Immature natural killer cell (primary cell): ENCODE measurements at places on chromosomes 1 and 21. TPM values are rescaled to one million over a fixed set of nuclear protein-coding genes. Genes with fewer than 3 reads are reported as not detected.

Gene S100A2
- not detected for polyA plus RNA-seq

Gene ACKR1
- polyA plus RNA-seq = not detected

Gene SYDE2
- 0.12 TPM for polyA plus RNA-seq

Gene TMEM222
- 56.0 TPM for polyA plus RNA-seq

GRCh38 chr1:237261198-237261597, 219.2 kb downstream of the RYR2 start:
- no peak overlapping the region for H3K4me3 ChIP-seq
- peaks cover 2% of the 10 kb centered on the region for H3K27me3 ChIP-seq
- DNase-seq = no peak

GRCh38 chr1:43235451-43236121, 34.2 kb upstream of the TMEM125 start:
- H3K4me3 ChIP-seq = no peak overlapping the region
- H3K36me3 ChIP-seq = no peaks in the 10 kb centered on the region
- no peak for DNase-seq
- H3K4me1 ChIP-seq = no peaks in the 10 kb centered on the region
- no peak overlapping the region for H3K27ac ChIP-seq

DNA sequence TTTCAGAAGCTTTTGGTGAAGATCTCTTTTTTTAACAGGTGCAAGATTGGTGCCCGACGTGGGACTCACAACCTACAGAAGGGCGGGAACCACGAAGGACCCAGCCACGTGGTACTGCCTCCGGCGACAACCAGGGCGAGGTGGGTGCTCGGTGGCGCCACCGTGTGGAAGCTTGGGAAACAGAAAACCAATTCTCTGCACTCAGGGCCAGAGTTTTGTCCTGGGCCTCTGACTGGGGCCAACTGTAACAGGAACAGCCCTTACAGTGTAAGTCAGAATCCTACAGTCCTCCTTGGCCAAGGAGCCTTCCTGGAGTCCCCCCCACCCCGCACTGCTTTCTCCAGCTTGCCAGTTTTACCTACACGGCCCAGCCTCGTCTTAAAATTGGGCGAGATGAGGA, 11.6 kb upstream of the S100A7A start:
- DNase-seq = peak; percentile 20
- peaks cover 2% of the 10 kb centered on the region for H3K4me1 ChIP-seq
- H3K36me3 ChIP-seq = no peaks in the 10 kb centered on the region
- H3K27me3 ChIP-seq = peaks cover 17% of the 10 kb centered on the region
- H3K27ac ChIP-seq = no peak overlapping the region

DNA sequence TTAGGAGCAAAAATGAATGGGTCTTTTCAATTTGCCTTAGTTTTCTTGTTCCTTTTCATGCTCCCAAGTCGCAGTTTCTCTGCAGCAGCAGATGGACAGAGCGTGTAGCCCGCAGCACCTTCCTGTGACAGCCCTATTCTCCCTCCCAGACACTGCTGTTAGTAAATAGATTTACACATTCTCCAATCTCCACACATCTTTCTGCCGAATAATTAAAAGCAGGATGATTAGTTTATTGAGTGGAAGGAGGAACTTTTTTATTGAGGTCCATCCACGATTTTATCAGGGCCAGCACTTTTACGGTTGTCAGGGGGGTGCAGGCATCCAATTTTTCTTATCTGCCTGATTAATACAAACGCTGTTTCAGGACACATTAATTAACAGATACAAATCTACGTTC, 98.2 kb upstream of the USH2A start:
- no peak overlapping the region for H3K4me3 ChIP-seq
- no peaks in the 10 kb centered on the region for H3K4me1 ChIP-seq
- H3K27me3 ChIP-seq = peaks cover 2% of the 10 kb centered on the region
- H3K36me3 ChIP-seq = no peaks in the 10 kb centered on the region

DNA sequence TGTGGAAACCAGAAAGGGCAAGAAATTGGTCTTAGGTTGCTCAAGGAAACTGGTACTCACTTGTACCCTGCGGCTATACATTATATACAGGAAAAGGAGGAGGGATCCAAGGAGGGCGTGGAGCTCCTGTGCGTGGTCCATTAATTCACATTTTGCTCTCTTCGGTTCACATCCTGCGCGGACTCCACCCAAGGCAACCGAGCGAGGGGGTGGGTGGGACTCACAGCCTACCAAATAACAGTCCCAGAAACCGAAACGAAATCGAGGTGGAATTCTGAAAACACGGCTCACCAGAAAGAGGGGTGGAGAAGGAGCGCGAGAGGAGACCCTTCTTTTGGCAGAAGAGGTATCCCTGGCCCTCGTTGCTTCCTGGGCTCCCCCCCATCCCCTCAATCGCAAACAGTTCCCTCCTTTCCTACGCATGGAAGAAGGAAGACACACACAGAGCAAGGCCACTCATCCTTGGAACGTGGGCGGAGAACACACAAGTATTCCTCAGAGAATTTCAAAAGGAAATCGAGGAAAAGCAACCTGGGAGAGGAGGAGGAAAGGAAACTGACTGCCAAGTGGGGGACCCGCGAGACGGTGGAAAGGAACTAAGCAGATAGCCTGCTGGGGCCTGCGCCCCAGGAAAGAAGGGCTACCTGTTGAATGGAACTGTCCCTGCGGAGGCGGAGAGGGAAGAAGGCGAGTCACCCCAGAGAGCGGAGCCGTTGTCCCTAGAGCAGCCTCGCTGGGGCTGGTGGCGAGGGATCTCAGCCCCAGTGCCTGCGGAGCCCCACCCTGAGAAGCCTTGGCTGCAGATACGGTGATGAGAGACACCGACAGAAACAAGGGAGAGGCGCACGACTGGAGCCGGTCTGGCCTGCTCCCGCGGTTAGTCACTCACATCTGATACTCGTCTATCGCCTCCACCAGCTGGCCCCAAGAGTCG, 705 bp downstream of the AIDA start:
- peak overlapping the region; percentile 98 for H3K27ac ChIP-seq
- peaks cover 11% of the 10 kb centered on the region for H3K27me3 ChIP-seq
- peak overlapping the region; percentile 100 for H3K4me3 ChIP-seq
- H3K36me3 ChIP-seq = peaks cover 4% of the 10 kb centered on the region

DNA sequence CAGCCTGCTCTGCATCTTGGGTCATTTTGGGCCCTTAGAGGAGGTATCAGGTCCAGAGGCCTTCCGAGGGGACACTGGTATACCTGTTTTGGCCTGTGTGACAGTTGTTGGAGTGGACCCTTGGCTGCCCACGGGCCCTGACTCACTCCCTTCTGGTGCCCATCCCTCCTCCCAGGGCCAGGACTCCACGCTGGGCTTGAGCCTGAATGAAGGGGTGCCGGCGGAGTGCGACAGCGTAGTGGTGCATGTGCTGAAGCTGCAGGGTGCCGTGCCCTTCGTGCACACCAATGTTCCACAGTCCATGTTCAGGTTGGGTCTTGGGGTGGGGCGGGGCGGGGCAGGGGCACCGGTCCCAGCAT, 11.1 kb downstream of the FAAH start:
- H3K36me3 ChIP-seq = no peaks in the 10 kb centered on the region
- H3K4me1 ChIP-seq = peaks cover 15% of the 10 kb centered on the region
- H3K27ac ChIP-seq = no peak overlapping the region
- H3K27me3 ChIP-seq = peaks cover 2% of the 10 kb centered on the region
- no peak for DNase-seq

DNA sequence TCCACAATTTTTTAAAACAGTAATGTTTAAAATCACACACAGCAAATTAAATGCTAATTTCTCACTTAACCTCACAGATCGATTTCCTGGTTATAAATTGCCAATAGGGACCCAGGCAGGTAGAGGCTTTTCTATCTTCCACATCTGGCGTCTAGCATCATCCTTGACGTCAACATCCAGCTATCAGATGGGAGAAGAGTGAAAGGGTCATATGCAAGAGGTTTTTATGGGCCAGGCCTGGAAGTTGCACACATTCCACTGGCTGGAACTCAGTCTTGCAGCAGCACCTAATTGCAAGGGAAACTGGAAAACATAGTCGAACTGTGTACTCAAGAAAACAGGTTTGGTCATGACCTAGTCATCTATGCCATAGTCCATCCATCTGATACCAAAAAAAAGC, 6.0 kb upstream of the EEIG2 start:
- H3K27me3 ChIP-seq = no peaks in the 10 kb centered on the region
- H3K36me3 ChIP-seq = no peaks in the 10 kb centered on the region
- no peak for DNase-seq
- H3K4me1 ChIP-seq = peaks cover 2% of the 10 kb centered on the region
- H3K4me3 ChIP-seq = no peak overlapping the region
- H3K27ac ChIP-seq = no peak overlapping the region

- no peaks in the 10 kb centered on the region for H3K4me1 ChIP-seq
- no peak for DNase-seq
- H3K4me3 ChIP-seq = no peak overlapping the region
- H3K36me3 ChIP-seq = no peaks in the 10 kb centered on the region
These were observed 154.9 kb downstream of the CRB1 start for GRCh38 chr1:197422993-197423392.

- H3K27ac ChIP-seq = no peak overlapping the region
- no peaks in the 10 kb centered on the region for H3K36me3 ChIP-seq
- no peak overlapping the region for H3K4me3 ChIP-seq
- no peaks in the 10 kb centered on the region for H3K27me3 ChIP-seq
- DNase-seq = no peak
These were observed 33.4 kb downstream of the HMCN1 start for GRCh38 chr1:185767508-185768120.

DNA sequence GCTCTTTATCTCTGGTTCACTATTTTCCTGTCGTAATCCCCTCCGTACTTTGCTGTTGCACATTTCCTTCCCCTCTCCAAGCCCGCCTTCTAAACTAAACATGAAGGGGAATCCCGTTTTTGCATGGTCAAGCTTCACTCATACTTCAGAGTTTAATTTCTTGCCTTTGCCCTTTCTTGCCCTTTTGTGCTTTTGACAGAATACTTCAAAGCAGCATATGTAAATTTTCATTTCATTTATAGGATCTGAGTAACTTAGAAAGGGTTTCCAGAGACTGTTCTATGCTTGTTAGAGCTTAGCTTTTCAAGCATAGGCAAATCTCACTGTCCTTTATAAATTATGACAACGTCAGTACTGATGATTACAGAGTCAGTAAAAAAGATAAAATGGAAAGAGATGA, 27.7 kb downstream of the SPATA45 start:
- H3K4me1 ChIP-seq = peaks cover 6% of the 10 kb centered on the region
- H3K4me3 ChIP-seq = no peak overlapping the region
- no peak for DNase-seq
- peaks cover 10% of the 10 kb centered on the region for H3K36me3 ChIP-seq
- H3K27me3 ChIP-seq = peaks cover 7% of the 10 kb centered on the region
- no peak overlapping the region for H3K27ac ChIP-seq

GRCh38 chr1:237998581-237998980, 107.9 kb upstream of the ZP4 start:
- H3K4me1 ChIP-seq = no peaks in the 10 kb centered on the region
- H3K27me3 ChIP-seq = no peaks in the 10 kb centered on the region
- H3K36me3 ChIP-seq = no peaks in the 10 kb centered on the region
- H3K4me3 ChIP-seq = no peak overlapping the region
- no peak for DNase-seq

- H3K27ac ChIP-seq = no peak overlapping the region
- no peak for DNase-seq
- H3K36me3 ChIP-seq = no peaks in the 10 kb centered on the region
These were observed 74.3 kb upstream of the PAX7 start for GRCh38 chr1:18556364-18556763.
